GM06990 (cell line): ENCODE measurements at places on chromosomes 4 and X.

- no peak for DNase-seq
Observed at GRCh38 chrX:13198056-13198761, 121.6 kb downstream of the ATXN3L start.

DNA sequence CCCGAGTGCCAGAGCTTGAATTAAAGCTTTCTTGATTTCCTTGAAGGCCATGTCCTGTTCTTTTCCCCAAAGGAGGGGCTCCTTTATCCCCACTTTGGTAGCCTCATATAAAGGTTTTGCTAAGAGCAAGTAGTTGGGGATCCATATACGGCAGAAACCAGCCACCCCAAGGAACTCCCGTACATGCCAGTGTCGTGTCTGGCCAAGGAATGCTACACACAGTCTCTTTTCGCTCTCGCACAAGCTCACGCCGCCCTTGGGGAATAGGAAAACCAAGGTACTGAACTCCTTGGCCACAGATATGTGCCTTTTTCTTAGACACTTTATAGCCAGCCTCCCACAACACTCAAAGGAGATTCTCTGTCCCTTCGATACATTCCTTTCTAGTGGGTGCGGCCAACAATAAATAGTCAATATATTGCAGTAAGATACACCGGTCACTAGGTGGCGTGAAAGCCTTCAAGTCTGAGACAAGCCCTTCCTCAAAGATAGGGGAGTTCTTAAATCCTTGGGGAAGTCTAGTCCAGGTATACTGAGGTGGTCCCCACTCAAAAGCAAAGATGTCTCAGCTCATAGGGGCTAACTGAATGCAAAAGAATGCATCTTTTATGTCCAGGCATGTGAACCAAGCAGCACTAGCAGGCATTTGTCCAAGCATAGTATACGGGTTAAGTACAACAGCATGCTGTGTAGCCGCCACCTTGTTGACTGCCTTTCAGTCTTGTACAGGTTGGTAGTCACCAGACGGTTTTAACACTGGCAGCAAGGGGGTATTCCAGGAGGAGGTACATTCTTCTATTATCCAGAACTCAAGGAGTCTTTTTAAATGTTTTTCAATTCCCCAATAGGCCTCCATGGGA, 57.8 kb upstream of the XAGE1B start:
- DNase-seq = no peak

DNA sequence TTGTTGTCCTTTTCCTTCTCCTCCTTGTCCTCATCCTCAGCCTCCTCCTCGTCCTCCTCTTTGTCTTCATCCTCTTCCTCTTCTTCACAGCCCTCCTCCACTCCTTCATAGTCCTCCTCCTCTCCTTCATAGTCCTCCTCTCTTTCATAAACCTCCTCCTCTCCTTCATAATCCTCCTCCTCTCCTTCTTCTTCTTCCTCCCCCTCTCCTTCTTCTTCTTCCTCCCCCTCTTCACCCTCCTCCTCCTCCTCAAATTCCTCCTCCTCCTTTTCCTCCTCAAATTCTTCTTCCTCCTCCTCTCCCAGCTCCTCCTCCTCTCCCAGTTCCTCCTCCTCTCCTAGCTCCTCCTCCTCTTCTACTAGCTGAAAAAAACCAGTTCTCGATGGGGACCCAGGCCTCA, 143.8 kb upstream of the RADX start:
- no peak for DNase-seq

- DNase-seq = no peak
Observed at GRCh38 chr4:54840430-54840829, 182.7 kb downstream of the KIT start.

GRCh38 chr4:56310401-56311125, 76.7 kb downstream of the AASDH start:
- no peak for DNase-seq

- no peak for DNase-seq
Observed at GRCh38 chr4:177519481-177520260, 77.4 kb upstream of the AGA start.

DNA sequence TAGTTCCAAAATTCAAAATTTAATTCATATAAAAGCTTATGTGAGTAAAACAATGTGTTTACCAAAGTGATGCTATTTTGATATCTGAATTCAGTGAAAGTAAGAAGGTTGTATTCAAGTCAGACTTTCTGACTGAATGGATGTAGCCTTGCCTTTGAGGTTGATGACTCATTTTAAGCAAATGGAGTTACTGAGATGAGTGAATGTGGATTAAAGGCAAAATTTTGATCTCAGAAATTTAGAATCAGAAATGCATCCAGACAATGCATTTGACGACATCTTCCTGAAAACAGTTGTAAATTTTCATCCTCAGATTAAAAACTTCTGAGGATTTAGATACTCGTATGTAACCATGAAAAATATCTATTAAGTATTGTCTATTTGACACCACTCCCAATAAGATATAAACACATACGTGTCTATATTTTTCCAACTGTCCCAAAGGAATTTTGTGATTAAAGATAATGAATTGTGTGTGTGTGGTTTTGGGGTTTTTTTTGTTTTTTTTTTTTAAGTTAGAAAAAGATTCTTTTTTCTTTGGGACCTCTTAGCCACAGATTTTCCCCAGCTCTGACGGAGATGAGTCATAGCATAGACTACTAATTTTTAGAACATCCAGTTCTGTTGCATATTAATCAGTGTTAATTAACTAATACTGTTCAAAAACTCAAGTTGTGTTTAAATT, 34.4 kb downstream of the NFKB1 start:
- no peak for DNase-seq

GRCh38 chr4:36322921-36323354, 41.5 kb downstream of the DTHD1 start:
- peak; percentile 65 for DNase-seq

GRCh38 chr4:30839583-30840520, 119.7 kb downstream of the PCDH7 start:
- DNase-seq = no peak

- DNase-seq = no peak
Observed at GRCh38 chr4:184154199-184154598, 63.5 kb downstream of the ENPP6 start.

- DNase-seq = no peak
Observed at GRCh38 chr4:140070366-140070765, 83.6 kb downstream of the MAML3 start.

- DNase-seq = no peak
Observed at GRCh38 chr4:70706044-70706461, 15.7 kb upstream of the RUFY3 start.

GRCh38 chr4:186915816-186916215, 192.2 kb upstream of the FAT1 start:
- DNase-seq = no peak

DNA sequence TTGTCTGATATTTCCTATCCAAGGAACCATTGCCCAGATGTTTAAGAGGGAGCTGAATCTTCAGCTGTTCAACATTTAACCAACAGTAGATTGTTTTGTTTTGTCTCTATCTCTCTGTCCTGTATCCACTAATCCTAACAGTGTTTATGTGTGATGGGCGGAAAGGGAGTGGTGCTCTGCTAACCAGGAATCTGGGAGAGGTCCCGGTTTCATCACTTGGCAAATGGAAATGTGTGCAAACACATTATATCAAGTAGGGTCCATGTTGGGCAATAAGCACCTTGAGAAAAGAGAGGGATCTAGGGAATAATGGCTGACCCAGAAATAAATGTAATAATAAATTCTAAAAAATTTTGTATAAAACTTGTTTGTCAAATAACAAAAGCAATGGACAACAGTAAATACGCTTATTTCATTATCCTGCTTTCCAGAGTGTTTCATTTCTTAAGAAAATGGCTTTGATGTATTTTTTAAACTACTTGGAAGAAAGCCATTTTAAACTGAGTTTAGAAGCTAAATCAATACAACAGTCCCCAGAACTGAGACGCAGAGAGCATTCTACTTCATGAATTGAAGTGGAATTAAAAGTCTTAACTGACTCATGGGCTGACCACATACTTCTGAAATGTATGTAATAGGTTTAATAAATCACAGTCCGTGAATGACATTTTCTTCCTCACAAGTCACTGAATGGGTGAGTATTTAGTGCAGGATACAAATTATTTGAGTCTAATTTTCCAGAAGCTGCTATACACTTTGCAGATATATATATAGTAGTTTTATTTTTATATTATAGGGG, 55.8 kb downstream of the EMCN start:
- no peak for DNase-seq

DNA sequence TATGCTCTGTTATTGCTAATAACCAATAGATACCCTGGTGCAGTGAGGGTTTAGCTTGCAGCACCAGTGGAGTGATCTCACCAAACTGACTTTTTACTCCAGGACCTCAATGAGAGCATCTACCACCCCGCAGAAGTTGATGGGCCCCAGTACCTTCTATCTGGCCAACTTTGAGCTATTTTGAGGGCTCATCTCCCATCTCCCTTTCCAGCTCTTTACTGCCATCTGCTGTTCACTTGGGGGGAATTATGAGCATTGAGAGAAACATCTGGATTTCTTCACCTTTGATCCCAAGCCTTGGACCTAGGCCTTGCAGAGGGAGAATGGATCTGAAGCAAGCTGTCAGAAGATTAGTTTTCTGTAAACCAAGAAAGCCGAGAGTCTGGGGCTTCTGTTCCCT, 143.6 kb downstream of the TMEM164 start:
- DNase-seq = no peak

GRCh38 chrX:15790769-15791290, 546 bp downstream of the ZRSR2 start:
- peak; percentile 18 for DNase-seq

DNA sequence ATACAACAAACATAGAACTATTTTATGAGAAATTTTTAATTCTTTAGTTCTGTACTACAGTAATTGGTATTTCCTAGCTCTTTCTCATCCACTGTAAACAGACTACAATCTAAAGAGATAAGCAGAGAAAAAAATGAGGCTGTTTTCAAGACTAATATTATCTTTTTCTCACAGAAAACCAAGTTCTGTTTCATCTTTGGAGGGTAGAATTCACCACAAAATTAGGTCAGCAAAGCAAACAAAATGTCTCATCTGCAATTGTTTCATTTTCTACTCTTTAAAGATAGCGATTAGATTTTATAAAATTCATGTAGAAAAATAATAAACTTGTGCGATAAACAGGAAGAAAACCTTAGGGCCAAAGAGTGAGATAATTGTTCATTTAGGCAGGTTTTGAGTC, 10.8 kb downstream of the APOO start:
- no peak for DNase-seq

DNA sequence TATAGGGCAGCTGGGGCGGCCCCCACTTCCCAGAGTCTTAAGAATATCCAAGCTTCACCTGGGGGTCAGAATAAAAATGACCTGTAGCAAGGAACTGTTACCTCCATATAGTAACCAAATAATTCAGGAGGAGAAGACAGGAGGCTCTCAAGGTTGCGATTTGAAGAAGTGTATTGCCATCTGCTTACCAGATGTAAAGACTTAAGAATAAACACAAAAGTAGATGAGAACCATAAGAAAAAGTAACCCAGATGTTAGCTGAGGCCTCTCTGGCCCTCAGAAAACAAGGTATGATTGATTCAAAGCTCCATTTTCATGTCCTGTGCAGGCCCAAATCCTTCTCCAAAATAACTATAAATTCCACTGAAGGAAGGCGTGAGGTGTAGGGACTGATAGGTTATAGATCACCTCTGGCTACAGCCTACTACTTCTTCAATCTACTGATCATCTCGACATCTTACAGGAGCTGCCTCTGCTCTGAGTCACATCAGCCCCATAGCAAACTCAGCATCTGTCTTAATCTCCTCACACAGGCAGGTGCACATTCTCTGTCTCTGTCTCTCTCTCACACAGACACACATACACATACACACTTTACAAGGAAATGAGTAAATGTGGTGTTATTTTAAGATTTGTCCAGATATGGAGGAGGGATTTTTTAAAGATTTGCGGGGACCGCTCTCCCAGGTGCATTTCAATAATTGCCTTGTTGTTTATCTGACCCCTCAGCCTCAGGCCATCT, 193.9 kb upstream of the EDNRA start:
- no peak for DNase-seq

GRCh38 chrX:124086411-124086810, 124.9 kb downstream of the STAG2 start:
- DNase-seq = no peak

- no peak for DNase-seq
Observed at GRCh38 chr4:189162073-189162789, 778.4 kb upstream of the FRG1 start.

- DNase-seq = no peak
Observed at GRCh38 chr4:21765810-21766407, 182.7 kb downstream of the KCNIP4 start.

GRCh38 chr4:29278585-29278984, 1441.6 kb upstream of the PCDH7 start:
- no peak for DNase-seq

DNA sequence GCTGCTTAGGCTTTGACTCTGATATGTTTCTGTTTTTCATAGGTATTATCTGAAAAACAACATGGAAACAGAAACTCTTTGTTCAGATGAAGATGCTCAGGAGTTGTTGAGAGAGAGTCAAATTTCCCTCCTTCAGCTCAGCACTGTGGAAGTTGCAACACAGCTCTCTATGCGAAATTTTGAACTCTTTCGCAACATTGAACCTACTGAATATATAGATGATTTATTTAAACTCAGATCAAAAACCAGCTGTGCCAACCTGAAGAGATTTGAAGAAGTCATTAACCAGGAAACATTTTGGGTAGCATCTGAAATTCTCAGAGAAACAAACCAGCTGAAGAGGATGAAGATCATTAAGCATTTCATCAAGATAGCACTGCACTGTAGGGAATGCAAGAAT, 238.6 kb downstream of the RAPGEF2 start:
- no peak for DNase-seq

DNA sequence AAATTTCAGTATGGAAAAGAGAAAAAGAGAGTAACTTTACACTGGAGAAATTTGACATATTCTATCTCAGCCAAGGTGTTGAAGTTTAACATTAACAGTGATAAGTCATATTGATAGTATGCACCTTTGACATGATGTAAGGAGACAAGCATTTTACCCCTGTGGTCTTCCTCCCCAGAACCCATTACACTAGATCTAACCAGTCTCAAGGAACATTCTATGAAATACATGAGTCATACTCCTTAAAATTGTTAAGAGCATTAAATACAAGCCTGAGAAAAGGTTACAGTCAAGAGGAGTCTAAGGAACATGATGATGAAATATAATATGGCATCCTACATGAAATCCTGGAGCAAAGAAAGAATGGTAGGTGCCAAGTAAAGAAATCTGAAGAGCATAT, 1151.3 kb upstream of the IGFBP7 start:
- DNase-seq = no peak

DNA sequence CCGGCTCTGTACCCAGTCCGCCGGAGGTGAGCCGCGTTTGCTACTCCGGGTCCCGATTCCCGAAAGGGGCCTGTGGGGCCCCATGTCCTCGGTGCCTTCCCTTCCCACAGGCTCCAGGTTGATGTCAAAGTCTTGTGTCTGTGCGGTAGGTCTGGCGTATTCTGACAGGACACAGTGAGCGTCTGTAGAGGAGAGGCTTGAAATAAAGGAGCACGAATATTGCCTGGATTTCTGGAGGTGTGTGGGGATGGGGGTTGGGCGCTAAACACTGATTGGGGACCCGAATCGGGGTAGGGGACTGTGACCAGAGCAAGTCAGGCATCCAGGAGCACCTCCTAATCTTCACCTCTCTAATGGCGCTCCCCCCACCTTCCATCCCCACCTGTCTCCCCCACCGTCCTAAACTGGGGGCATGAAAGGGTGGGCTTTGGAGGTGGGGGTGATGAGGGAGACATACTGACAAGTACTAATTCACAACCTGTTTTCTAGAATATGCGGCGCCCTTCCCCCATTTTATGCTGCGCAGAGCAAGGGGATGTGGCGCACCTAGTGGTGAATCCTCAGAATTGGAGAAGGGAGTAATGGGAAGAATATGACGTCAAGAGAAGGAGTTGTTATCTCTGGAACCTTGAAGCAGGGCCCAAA, 855 bp downstream of the GPRASP2 start:
- no peak for DNase-seq
